D721Med (cell line): ENCODE measurements at places on chromosomes 12 and 14.

DNA sequence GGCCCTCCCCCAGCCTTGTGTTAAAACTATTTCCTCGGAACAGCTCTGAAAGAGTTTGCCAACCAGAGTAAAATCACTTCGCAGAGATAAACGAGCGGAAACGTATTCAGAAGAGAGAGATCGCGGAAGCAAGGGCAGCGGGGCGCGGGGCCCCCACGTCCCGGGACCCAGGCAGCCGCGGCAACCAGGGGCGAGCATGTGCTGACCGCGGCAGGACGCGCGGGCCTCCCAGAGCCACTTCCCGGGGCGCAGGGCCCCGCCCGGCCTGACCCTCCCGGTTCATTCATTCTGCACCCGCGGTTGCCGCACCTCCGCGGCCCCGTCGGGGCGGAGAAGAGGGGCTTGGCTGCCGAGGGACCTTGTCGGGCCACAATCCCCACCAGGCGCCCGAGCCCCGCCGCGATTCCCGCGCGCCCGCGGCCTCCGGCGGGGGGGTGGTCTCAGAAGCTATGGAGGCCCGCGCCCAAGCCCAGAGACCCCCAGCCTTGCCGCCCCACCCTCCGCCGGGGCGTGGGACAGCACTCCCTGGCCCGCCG, 598 bp downstream of the UBE2N start:
- no peak for DNase-seq

DNA sequence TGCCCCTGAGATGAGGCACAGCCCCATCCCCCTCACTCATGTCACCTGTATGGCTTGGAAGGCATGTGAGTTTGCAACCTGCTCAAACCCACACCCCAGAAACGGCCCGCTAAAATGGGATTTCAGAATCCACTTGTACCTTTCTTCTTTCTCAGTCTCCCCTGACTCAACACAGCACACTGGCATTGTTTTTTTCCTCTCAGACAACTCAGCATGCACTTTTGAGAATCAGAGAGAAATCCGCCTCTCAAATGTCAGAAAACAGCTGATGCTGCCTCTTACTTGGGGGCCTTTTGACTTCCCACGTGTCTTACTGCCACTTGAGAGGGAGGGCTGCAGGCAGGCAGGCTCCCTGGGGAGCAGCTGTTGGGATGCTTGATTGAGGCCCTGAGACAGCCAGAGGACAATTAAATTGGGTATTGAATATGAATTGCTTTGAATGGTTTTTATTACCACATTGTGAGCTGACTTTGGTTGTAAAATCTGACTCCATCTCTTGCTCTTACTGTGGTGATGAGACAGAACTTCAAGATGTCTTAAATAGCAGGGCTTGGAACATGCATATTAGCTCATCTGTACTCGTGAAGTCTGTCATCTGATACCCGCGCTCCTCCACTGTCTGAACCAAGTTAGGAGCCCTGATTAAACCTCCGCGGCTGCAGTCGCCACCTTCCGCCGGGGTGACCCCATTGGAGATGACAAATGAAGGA, 96.6 kb downstream of the APAF1 start:
- no peak for DNase-seq

DNA sequence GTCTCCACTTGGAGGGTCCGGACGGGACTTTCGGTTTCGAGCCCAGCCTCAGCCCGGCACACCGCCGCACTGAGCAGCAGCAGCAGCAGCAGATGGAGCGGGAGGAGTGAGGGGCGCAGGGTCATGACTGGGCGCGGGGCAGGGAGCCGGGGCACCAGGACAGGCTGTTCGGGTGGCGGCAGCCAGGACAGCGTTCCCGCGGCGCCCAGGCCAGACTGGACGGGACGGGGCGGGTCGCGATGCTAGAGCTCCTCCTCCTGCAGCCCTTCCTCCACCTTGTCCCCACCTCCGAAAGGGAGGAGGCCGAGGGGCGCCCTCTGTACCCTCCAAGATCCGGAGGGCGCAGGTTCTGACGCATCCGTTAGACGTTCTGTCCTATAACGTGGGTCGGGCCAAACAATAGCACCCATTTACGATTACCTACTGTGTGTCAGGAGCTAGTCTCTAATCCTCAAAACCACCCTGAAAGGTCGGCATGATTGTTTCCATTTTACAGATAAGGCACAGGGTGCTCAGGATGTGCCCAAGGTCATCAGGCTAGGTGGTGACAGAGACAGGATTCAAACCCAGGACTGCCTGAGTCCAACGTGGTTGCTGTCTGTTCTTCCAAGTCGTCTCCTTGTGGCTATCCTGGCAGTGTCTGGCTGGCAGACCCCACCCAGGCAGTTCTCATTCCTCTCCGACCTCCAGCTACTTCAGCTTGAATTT, at the start of gene FKBP11:
FKBP11 (minus strand) TSS at position 189 of the 708 bp plus-strand sequence; CDS start at position 125, 64 bp downstream.
- DNase-seq = peak; percentile 47

DNA sequence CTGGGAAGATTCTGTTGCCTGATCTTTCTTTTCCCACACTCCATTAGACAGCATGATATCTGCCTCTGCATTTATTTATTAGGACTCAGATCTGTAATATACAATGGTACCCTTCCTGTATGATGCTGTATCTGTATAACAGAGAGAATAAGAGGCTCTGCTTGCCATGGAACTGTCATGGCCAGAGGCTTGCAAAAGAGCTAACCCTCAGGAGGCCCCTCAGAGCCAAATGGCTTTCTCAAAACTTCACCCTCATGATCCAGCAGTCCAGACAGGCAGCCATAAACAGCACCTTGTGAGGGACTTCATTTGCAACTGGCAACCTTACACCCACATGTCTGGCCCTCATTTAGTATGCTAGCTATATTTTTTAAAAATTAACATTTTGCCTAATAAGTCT, 57.6 kb downstream of the TMEM30B start:
- DNase-seq = no peak

DNA sequence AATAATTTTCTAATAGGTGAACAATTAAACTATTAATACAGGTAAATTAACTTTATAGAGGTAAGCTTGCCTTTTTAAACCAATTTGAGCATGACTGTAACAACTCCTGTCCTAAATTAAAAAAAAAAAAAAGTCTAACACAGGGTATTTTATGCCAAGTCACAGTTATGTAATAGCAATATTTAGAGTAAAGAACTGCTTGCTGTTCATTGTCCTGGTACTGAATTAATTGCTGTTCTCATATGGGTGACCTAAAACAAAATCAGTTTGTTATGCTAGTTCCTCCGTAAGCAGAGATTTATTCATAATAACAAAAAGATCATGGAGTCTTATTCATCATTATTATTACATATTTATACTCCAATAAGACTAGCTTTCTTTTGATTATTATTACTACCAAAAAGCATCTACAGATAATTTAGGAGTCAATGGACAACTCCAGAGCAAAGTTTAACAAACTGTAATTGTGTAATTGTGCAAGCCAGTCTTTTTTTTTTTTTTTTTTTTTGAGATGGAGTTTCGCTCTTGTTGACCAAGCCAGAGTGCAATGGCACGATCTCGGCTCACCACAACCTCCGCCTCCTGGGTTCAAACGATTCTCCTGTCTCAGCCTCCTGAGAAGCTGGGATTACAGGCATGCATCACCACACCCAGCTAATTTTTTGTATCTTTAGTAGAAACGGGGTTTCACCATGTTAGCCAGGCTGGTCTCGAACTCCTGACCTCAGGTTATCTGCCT, 98.3 kb downstream of the ITPR2 start:
- DNase-seq = no peak

GRCh38 chr12:109302358-109302757, 6.7 kb downstream of the FOXN4 start:
- no peak for DNase-seq

GRCh38 chr14:106605548-106606448, 1079.4 kb downstream of the TMEM121 start:
- no peak for DNase-seq

DNA sequence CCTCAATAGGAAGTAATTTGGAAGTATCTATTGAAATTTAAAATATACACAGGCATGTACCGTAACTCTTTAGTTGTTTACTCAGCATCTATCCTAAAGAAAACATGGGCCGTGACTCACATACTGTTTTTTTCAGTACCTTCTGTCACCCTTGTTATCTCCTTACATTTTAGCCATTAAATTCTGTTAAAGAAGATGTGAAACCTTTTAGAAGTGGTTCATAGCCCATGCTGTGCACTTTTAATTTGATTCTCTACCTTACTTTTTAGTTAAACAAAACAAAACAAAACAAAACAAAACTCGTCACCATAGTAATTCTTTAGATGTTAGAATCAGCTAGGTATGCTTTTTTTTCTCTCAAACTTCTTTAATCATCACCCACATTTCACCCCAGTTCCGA, 494.4 kb upstream of the RGS6 start:
- no peak for DNase-seq

DNA sequence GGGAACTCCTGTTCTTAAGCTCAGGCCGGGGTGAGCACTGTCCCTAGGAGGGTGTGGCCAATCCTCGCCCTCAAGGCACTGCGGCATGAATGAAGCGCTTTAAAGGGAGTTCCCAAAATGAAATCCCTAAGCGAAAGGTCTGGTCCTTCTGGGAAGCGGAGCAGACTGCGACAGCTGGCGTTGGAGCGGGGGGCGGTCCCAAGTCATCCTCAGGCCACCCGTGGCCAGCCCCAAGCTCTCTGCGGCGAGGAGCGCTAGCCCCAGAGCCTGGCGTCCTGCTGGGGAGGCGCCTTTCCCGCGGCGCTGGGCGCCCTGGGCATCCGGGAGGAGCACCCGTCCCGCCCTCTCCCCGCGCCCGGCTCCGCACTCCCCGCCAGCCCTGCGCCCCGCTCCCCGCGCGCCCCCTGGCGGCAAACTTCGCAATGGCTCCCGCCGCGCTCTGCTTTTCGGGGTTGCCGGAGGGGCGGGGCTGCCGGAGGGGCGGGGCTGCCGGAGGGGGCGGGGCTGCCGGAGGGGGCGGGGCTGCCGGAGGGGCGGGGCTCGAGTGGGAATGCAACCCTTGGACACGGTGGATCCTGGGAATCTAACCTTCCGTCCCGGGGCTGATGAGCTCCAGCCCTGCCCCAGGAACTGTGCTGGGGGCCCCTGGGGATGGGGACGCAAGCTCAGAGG, 25.4 kb downstream of the ZBTB42 start:
- DNase-seq = peak; percentile 93

- no peak for DNase-seq
Measured at GRCh38 chr14:54782751-54783659, 119.6 kb downstream of the GCH1 start.

DNA sequence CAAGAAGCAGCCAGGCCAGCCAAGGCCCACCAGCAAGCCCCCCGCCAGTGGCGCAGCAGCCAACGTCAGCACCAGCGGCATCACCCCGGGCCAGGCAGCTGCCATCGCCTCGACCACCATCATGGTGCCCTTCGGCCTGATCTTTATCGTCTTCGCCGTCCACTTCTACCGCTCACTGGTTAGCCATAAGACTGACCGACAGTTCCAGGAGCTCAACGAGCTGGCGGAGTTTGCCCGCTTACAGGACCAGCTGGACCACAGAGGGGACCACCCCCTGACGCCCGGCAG, 15.0 kb downstream of the ORAI1 start:
- DNase-seq = no peak

DNA sequence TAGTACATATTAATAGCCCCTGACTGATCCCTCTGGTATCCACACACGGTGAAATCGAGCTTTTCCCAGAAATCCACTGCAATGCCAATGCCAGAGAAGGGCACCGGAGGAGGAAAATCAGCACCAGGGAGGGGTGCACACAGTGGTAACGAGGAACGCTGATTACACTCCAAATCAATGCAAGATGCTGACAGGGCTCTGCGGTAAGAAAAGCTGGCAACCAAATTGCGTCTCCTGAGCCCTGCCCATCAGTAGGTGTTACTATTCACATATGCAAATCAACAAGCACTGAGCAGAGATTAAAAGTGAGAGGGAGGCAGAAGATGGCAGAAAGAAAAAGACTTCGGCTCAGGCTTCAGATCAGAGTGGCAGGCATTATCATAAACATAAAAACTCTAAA, 159.1 kb downstream of the RPS29 start:
- DNase-seq = no peak

GRCh38 chr12:105352940-105353635, 22.6 kb downstream of the C12orf75 start:
- no peak for DNase-seq

DNA sequence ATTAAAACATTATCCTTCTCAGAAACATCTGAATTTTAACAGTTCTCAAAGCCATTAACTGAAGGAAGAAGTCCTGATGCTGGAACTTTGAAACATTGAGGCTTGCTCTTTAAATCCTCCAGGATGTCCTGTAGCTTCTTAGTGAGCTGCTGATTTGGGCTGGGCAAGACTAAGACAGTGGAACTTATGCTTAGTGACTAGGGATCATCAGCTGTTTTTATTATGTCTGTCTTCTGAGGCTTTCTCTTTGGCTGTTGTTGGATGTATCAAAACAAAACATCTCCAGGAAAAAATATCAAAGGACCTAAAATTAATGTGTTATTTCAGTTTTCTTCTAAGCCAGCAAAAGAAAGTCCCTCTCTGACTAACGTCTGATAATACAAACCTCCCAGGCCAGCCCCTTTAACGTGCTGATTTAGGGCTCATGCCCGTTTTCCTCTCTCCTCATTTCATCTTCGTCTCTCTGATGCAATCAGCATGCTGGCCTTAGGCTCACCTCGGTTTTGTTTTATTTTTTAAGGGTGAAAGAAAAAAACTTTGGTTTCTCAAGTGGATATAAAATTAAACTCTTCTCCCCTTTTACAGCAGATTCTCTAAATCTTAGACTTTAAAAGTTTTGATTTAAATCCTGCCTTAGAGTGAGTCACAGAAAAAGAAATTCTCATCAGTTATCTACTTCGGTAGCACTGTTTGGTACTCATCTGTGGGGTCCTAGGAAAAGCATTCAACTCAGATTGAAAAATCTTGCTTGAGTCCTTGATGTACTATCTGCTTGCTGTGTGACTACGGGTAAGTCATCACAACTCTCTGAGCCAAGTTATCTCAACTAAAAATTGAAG, 106.2 kb upstream of the CCDC91 start:
- DNase-seq = no peak

DNA sequence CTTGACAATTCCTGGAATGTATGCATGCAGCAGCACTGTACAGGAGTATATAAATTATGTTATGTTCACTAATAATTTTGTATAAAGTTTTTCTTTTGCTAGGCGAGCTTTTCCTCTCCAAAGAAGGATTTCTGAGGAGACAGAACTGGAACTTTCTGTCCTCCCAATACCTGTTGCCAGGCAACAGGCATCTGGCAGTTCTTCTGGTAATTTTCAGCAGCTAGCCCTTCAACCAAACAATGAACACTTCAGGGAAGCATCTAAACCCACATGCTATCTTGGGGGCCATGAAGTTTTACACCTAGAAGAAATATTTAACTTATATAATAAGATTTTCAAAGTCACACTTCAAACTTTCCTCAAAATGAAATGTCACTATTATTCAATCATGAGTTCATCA, 162.9 kb upstream of the SYT10 start:
- no peak for DNase-seq

- peak; percentile 41 for DNase-seq
Measured at GRCh38 chr12:15590180-15590826, 198.9 kb downstream of the EPS8 start.

- DNase-seq = no peak
Measured at GRCh38 chr14:34676516-34677211, 37.7 kb downstream of the CFL2 start.
